Epithelial cell of prostate (primary cell): ENCODE measurements at places on chromosomes 3 and 15.

GRCh38 chr3:141844108-141844507, 32.3 kb upstream of the ATP1B3 start:
- no peak for DNase-seq

DNA sequence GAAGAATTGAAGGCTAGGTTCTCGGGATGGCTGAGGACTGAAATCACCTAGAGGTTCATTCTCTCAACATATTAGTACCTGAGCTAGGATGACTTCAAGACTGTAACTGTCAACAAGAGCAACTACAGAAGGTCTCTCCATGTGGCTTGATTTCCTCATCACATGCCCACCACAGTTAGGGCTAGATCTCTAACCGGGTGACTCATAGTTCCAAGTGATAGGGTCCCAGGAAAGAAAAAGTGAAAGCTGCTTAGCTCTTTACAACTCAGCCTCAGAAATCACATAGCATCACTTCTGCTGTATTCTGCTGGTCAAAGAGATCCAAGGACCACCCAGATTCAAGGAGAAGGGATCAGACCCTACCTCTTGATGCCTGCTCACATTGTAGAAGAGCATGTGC, 165.4 kb upstream of the AGTR1 start:
- no peak for DNase-seq

DNA sequence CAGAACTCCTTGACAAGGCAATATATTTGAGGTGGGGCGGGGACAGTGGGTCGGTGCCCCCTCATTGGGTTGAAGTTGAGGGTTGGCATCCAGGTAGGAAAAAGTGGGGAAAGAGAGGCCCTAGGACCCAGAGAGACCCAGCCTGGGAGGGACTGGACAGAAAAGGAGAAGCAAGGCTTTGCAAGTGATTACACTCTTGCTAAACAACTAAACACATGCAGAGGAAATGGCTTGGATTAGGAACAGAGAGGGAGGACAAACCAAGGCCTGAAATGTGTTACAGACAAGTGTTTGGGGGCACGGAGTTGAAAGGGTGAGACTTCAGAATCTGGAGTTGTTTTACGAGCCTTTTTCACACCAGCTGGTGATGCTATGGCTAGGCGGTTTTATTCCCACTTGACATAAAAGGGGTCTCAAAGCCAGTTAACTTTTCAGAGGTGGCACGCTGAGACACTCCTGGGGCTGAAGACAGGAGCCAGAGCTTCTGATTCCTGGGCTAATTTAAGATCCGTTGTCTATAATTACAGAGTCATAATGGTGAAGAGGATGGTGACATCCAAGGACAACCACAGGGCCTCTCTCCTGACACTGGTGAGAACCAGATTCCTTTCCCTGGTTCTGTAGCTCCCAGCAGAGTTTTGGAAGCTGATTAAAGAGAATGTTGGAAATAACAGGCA, 7.7 kb upstream of the KCTD6 start:
- DNase-seq: no peak

DNA sequence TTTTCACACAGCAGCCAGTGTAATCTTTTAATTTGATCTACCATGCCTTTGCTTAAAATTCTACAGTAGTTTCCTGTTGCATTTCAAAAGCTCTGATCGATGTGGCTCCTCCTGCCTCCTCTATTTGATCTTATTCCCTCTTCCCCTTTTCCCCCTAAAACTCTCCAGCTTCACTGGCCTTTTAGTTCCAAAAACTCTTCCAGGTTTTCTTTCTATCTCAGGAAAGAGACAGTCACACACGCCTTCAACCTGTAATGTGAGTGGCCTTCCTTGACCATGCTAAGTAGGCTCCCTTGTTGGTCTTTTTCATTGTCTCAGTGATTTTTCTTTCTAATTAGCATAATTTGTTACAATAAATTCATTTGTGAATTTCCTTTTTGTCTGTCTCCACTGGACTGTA, 985 bp downstream of the TEX9 start:
- DNase-seq: no peak

GRCh38 chr3:58349792-58350626, 17.3 kb downstream of the PXK start:
- DNase-seq: no peak

- DNase-seq: no peak
Measured at GRCh38 chr3:52134761-52135160, 19.5 kb downstream of the POC1A start.

- no peak for DNase-seq
Measured at GRCh38 chr3:189512039-189512438, 119.2 kb upstream of the TP63 start.
